ENCODE measurements at places on chromosomes 2 and 18. TPM values are rescaled to one million over a fixed set of nuclear protein-coding genes. Genes with fewer than 3 reads are reported as not detected.

Gene SNRNP200
- total RNA-seq: 39.3 TPM

Gene ITGAV
- 174 TPM for total RNA-seq

Gene CABLES1
- 7.4 TPM for total RNA-seq

Gene SLC30A3
- 0.09 TPM for total RNA-seq

Gene TMEM163
- not detected for total RNA-seq

Gene TMEM178A
- total RNA-seq: 0.36 TPM

Gene IL1A
- total RNA-seq: 0.90 TPM

Data from fibroblast of the aortic adventitia (primary cell).